ENCODE measurements at places on chromosomes 4 and X.

GRCh38 chrX:82848111-82848510 is 660.0 kb upstream of the POU3F4 start:
- DNase-seq = no peak

GRCh38 chr4:8846046-8846720 is 25.5 kb downstream of the HMX1 start:
- no peak for DNase-seq

GRCh38 chrX:76555816-76556215 is 128.3 kb downstream of the MAGEE1 start:
- peak; percentile 15 for DNase-seq

DNA sequence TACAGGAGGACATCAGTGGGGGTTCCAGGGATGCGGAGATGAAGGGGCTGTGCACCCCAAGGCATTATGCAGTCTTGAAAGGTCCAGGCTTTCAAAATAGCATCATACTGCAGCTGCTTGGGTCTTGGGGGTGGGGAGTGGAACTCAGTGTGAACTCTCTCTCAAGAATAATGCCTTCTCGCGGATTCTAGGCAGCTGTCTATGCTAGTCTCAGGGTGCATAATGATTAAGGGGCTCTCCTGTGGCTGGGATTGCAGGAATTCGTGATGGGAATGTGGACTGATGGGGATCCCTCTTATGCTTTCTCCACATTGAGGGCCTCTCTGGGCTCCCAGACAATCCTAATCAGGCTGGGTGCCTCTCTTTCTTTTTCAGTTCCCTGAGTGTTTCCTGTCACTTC is 172.2 kb upstream of the ARHGAP24 start:
- no peak for DNase-seq

GRCh38 chrX:108344216-108344615 is 94.0 kb downstream of the COL4A6 start:
- no peak for DNase-seq

DNA sequence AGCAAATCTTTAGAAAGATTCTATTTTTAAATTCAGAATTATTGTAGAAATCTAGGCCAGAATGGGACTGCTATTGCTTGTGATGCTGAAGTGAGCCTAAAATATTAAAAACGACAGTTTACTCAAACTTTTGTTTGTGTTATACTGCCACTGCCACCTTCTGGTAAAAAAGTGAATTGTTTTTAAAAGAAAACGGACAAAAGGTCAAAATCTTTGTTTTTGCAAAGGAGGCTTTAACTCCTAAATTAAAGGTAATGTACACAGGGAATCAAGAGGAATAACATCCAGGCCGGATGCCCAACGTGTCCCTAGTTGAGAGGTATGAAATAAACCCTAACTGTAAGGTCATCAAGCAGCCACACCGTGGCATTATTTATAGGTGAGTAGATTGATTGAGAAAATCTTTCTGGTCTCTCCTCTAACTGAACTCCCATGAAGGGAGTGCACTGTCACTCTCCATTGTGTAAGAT is 338.3 kb upstream of the GALNT7 start:
- DNase-seq = no peak

DNA sequence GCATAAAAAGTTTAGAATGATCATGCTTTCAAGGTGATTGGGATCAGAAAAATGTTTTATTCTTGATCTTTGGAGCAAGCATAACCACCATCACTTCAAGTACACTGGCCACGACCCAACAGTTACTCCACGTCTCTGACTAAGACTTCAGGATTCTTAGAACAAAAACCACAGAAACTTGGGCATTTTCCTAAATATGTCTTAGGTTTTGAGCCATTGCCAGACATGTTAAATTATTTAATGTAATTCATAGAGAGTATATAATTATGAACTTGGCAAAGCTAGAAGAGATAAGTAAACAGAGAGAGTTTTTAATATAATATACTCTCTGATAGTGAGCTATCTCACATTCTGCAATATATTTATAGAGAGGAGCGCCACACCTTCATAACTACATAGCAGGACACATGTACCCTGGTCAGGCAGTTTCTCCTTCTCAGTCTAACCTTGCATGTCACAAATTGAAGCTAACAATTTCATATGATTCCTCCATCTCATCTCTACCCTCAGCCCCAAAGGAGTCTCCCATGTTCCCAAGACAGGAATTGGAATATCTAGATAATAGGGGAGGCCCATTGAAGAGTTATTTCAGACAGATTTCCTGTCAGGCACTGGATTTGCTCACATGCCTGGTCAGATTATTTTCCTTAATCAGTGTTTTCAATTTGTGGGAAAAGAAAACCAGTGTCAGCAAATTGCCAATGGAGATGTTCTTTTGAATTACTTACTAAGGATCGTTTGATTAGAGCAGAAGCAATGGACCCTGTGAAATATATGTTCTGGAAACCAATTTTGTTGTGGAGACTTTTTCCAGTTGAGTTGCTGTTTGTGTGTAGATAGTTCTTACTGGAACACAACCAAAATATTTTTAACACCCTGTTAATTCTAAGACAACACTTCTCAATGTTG is 61.7 kb upstream of the GUCY1A1 start:
- no peak for DNase-seq

DNA sequence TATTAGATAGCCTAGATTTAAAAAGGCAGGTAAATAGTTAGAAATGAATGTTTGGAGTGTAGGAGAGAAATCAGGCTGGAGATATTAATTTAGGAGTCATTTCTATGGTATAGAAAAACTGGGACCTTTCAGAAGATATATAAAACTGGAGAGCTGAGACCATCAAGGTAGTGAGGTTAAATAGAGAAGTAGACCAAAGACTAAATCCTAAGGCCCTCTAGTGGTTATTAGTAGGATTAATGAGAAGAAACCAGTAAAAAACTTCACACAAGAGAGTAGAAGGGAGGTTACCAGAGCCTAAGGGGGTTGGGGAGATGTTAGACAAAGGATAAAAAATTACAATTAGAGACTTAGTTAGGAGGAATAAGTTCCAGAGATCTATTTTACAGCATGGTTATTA is 351.0 kb upstream of the SPANXN1 start:
- no peak for DNase-seq

- DNase-seq = no peak
These were observed 108.1 kb downstream of the ANXA3 start for GRCh38 chr4:78659665-78660064.

GRCh38 chrX:11188664-11189063 is 77.5 kb downstream of the HCCS start:
- DNase-seq = no peak

DNA sequence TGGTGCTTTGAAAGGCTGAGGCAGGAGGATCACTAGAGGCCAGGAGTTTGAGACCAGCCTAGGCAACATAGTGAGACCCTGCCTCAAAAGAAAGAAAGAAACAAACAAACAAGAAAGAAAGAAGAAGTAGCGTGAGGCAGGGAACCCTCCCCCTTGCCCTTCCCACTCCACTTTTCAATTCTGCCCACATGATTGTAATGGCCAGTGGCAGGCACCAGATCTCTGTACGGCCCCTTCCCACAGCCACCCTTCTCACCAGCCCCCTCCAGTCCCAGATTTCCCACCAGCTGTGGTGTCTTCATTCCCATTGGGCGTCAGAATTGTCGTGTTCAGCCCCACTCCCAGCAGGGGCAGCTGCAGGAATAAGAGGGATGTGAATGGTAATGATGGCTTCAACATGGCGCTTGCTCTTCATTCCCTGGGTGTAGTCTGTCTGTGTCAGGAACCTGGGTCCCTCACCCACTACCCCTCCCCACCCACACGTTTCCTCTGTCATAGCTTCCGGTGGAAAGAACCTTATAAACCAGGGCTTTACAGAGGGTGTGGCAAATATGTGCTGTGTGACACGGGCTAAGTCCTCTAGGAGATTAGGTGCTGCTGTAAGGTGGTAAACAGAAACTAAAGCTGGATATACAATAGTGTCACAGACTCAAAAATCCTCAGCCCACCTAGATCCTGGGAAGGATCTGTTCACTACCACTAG is at the start of gene IL2RG:
IL2RG (minus strand) TSS at position 437 of the 703 bp plus-strand sequence; CDS start at position 399, 38 bp downstream.
- DNase-seq = peak; percentile 61

DNA sequence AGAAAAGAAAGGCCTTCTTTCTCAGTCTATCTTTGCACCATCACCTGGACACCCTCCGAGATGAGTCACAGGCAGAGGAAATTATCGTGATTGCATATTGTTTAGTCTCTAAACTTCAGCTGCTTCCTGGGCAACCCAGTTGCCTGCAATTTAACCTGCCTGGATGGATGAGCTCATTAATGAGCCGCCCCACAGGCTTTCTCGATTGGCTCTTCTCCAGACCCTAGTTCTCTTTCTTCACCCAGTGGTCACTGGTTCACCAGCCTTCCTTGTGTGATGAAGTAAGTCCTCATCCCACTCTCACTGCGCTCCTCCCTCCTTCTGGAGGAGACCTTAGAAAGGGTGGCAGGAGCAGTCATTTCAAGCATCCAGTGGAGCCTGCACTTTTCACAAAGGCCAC is 94.4 kb downstream of the SOWAHB start:
- no peak for DNase-seq

- DNase-seq = no peak
These were observed 225.4 kb upstream of the GLRA2 start for GRCh38 chrX:14303891-14304290.

DNA sequence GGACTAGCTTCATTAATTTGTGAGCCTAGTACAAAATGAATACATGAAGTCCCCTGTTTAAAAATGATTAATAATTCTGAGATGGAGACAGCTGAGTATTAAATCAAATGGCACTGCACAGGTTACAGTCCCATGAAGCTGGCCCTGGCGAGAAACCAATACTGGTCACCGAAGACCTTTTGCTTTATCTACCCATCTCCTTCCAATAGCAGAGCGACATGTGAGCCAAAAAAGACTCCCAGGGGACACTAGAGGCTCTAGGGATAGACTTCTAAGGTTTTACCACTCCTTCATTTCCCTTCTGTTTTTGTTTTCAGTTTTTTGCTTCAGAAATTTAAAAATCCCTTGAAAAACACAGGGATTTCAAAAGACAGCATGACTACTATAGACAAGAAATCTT is 97.0 kb upstream of the CCSER1 start:
- DNase-seq = no peak

DNA sequence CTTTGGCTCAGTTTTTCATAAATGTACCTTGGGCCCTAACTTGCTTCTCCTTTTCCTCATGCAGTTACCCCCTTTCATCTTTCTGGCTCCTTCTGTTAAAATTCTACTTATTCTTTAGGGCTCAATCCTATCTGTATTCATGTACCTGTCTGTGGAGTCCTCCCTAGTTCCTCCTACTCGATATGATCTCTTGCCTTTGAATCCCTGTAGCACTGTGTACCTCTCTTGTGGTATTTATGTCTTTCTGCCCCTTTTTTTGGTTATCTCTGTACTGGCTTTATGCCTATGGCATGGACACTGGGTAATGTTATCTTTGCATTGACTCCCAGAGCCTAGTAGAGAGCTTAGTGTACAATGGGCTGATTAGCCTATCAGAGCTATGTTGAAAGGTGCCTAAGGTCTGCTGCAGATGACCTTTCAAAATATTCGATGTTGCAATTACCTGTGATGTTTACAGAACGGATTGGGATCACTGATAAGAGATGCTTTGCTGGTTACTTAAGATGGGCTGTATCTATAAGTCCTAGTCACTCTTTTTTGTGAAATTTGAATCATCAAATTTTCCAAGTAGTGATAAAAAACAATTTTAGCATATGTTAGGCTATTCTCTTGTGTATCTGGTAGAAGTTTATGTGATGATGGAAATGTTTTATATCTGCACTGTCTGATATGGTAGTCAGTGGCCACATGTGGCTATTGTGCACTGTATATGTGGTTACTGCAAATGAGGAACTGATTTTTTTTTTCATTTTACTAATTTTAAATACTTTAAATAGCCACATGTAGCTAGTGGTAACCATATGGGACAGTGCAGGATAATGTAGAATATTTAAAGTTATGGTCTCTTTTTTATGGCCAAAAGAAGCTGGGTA is 33.5 kb downstream of the TMEM164 start:
- no peak for DNase-seq

DNA sequence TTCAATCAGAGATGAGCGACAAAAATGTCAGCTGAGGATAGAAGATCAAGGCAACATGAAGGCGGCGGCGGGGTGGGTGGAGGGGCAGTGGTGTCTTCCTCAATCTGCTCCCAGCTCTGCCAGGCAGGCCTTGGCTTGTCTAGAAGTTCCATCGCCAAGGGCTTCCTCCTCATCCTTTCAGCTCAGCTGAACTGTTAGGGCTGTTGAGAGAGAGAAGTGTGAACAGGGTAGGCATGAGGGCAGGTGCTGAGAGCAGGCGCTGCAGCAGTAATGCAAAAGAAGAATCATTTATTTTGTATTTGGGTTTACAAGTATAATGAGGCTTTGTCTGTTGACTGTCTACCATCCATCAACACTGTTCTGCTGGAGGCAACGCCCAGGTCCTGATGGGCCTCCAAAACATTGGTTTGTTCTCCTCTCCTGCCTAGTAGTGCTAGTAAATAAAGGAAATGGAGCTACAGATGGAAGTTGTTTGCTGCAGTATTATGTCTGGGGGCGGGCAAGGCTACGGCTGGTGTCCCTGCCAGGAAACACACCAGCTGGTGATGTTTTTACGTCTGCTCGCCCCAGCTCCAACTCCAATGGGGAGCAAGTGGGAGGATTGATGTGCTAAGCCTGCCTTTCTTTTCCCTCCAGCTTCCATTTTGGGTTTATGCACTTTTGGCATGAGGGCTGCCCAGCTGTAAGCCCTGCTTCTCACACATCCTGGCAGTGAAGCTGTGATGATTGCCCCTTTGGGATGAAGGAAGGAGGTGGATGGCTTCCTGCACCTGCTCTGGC is 139.4 kb upstream of the BOD1L1 start:
- DNase-seq = no peak

- no peak for DNase-seq
These were observed 2368.5 kb downstream of the PCDH7 start for GRCh38 chr4:33088713-33089112.

GRCh38 chrX:24859211-24859841 is 156.4 kb downstream of the ARX start:
- no peak for DNase-seq

DNA sequence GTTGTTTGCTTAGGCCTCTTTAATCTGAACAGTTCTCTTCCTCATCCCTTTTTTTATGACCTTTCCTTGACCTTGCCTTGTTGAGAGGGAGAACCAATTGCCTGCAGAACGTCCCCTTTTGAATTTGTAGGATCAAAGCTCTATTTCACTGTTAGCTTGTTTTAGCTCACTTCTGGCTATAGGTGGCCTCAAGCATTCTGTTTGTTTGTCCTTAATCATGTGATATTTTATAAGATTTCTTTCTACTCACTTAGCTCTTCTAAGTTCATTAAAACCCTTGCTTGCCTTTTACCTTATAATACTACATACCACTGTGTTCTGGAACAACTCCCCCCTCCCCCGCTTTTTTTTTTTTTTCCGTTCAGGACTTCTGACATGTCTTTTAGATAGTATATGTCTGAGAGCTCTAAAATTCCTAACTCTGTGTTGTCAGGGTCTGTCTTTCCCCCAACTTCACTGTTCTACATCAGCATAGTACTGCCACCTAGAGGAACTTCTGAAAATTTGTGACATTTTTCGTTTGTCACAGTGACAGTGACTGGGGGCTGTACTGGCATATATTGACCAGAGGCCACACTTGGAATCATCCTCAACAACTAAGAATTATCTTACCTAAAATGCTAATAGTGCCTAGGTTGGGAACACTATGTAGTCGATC is 128.5 kb downstream of the LARP7 start:
- no peak for DNase-seq

Data from stimulated activated CD4-positive, alpha-beta T cell treated with anti-CD3 and anti-CD28 coated beads, Interleukin-2, amount 100 ng/mL, for 48 hours (primary cell).